Posterior cingulate gyrus (tissue), 11 donors: ENCODE measurements at places on chromosomes 3 and 15.

DNA sequence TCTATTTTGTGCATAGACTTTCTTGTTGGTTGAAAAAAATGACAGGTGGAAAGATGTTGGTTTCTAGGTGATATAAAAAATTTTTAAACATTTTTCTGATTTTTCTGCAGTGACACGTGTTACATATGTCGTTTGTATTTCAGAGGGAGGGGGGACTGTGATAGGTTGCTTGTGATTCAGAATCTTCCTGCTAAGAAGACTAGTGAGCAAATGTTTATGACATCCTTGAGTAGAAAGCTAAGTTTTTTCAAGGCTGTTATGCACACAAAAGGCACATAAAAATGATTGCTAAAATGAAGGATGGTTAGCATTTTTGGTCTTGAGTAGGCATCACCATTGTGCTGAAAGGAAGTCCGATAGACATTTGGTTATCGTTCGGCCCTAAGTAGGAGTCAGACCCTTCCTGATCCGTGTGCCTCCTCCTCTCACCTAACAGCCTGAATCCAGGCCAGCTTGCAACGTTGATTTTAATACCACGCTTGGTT lies 1.5 kb downstream of the ZNF639 start:
- DNase-seq, result no peak

GRCh38 chr3:131630807-131631206 lies 128.0 kb upstream of the MRPL3 start:
- DNase-seq, result no peak

GRCh38 chr3:149958171-149958796 lies 12.4 kb downstream of the PFN2 start:
- DNase-seq, result no peak

DNA sequence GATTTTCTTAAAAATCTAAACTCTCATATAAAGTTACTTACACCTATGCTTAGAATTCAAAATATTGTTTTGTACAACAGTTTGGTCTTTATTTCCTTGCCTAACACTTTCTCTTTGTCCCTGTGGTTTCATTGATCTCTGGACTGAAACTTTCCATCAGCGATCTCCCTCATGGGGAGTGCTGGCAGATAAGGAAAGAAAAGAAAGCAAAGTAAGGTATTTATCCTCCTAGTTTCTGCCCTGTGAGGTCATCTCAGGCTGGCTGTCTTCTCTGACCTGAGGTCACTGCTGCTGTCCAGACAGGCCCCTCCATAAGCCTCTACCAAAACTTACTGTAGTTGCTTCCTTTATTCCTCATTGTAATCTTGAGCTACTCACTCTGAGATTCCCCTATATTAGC lies 57.9 kb upstream of the EPHA6 start:
- no peak for DNase-seq

DNA sequence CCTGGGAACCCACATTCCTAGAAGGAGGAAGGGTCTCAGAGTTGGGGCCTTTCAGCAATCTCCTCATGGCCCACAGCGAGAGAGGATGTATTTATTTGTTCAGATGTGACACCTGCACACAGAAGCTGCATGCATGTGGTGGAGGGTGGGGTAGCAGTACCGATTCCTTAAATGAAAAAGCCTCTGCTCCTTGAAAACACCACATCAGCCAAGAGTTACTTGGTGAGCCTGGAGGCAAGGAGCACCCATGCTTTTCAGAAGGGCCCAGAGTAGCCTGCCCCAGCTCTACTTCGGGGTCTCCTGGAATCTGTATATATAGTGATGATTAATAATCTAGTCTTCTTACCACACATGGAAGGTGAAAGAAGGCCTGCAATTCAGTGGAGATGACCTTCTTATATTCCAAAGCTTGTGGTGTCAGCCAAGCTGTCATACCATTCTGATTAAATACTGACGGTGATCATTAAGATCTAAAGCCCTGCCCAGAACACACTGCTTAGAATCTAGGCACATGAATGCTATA lies 33.5 kb downstream of the SEMA6D start:
- no peak for DNase-seq

- no peak for DNase-seq
Observed at GRCh38 chr3:139987908-139988307, 52.9 kb downstream of the CLSTN2 start.

DNA sequence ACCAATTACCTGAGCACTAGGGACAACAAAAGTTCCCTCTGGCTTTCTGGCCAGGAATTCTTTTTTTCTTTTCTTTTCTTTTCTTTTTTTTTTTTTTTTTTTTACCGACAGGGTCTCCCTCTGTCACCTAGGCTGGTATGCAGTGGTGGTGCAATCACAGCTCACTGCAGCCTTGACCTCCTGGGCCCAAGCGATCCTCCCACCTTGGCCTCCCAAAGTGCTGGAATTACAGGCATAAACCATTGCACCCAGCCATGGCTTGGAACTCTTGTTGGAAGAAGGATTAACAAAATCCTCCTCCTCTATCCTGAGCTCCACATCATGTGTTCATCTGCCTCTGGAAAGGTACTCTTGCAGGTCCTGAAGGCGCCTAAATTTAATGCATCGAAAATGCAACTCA lies 2.9 kb upstream of the LTF start:
- DNase-seq, result no peak

GRCh38 chr3:11379824-11380701 lies 107.9 kb downstream of the ATG7 start:
- no peak for DNase-seq

- no peak for DNase-seq
Observed at GRCh38 chr3:117355566-117355965, 646.0 kb downstream of the TUSC7 start.

GRCh38 chr3:13414040-13414729 lies 5.9 kb downstream of the NUP210 start:
- no peak for DNase-seq

DNA sequence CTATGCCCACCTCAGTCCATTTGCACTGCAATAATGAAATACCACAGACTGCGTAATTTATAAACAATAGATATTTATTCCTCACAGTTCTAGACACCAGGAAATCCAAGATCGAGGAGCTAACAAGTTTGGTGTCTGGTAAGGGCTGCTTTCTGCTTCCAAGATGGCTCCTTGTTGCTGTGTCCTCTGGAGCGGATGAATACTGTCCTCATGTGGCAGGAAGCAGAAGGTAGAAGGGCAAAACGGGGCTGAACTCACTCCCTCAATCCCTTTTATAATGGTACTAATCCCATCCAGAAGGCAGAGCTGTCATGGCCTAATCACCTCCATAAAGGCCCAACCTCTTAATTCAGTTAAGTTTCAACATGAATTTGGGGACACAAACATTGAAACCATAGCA lies 75.3 kb downstream of the P2RY1 start:
- DNase-seq, result no peak

DNA sequence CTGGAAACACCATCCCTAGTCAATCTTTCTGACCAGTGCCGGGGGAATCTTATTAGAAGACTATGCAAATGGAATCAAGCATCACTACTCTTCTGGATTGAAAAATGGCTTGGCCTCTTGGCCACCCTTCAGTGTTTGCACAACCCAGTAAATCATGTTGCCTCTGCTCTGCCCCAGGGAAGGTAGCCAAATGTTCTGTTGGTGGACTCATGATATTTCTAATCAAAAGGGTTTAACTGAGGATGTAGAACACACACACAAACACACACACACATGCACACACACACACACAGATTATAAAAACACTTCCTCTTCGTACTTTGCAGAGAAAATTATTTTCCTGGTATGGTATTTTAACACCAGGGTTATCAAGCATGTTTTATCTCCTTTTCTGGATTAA lies 7.9 kb downstream of the RBP2 start:
- no peak for DNase-seq
